ENCODE measurements at places on chromosomes 2 and 18. TPM values are rescaled to one million over a fixed set of nuclear protein-coding genes. Genes with fewer than 3 reads are reported as not detected.

ALLC gene
- total RNA-seq: not detected

DNA sequence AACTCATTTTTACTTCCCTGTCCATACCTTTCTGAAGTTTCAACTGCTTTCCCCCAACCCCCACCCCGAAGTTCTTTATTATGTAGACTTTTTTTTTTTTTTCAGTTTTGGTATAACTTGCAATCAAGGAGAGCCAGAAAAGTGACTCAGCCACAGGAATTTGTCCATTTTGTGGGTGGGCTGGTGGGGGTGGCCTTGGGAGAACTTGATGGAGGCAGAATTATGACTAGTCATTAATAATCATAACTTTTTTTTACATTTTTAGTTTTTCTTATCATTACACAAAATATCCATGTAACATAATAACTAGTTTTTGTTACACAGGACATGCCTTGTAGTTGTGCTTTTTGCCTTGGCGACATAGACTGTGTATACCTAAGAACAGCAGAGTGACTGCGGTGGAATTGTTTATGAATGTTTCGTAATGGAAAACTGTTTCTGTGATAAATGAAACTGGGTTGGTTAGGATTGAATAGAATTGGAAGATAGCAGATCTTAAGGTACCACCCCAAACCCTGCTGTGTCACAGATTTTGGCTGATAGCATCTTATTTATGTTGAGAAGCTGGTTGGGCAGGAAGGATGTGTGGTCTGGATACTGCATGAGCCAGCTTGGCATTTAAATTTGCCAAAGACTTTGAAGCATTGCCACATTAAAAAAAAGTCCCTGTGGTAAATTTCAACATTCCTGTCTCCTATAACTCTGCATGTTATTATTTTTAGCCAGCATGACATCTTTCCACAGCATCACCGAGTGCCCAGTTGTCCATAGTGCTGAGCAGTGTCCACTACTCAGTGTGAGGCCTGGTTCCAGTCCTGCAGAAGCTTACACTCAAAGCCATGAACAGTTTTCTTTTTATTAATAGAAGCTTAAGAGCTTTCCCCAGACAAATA, 30.7 kb downstream of the LYPD6B start:
- no peak for DNase-seq

DNA sequence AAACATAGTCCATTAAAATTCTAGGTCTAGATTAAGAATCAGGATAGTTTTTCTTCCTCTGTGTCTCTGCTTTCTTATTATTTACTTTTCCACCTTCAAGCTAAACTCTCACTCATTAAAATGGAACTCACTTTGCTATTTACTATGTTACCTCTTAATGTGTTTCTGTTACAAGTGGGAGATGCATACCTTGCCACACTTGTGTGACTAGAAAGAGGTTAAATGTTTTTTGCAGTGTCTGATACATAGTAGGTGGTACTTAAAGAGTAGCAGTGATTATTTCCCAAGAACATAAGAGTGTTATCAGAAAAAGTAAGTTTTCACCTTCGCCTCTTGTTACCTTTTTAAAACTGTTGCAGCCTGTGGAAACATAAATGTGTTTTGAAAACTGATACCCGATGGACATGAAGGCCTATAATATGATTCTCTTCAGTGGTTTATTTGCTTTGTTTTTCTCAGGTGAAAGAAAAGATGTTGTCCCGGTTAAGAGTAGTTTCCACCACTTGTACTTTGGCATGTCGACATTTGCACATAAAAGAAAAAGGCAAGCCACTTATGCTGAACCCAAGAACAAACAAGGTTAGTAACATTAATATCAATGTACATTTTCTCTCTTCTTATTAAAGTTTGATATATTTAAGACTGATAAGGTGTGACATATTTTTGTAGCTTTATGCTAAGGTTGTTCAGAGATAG, 16.6 kb downstream of the ME2 start:
- no peak for DNase-seq

DNA sequence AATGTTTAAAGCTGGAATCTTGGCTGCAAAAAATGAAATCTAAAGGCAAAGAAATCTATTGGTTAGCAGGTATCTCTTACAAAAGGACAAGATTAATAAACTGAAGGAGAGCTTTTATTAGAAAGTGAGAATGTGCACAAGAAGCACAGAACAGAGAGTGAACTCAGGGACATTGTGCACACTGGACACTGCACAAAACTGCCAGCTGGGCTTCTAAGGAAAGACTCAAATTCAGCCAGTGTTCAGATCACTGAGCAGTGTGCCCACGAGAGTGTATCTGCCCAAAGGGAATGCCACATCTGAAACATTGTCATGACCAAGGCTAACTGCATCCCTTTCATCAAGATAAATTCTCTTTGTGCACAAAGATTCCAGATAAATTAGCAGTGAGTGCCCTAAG, 129.7 kb upstream of the KCNH7 start:
- DNase-seq: no peak

GRCh38 chr2:74659462-74659861, 5.4 kb downstream of the SEMA4F start:
- no peak for DNase-seq

- peak; percentile 80 for DNase-seq
Observed at GRCh38 chr2:204795156-204795555, 249.9 kb downstream of the PARD3B start.

DNA sequence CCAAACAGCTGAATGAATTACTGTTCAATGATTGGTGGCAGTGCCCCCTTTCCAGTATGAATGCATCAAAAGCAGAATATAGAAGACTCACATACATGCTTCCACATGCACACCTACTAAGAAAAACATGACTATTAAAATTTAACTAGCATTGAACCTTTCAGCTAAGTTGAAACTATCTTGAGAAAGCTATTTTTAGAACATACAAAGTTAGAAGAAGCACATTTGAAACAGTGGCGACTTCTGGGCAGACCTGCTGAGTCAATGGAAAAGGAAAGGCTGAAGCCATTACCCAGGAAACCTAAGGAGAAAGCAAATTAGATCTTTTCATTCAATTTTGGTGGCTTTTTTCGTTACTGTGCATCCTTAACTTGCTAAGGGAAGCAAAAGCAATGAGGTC, 55.9 kb downstream of the PLA2R1 start:
- DNase-seq: no peak

GRCh38 chr2:9032121-9032520, 28.6 kb upstream of the MBOAT2 start:
- DNase-seq: no peak

GRCh38 chr18:3205239-3205638, 14.5 kb downstream of the MYOM1 start:
- DNase-seq: no peak

All from dermis microvascular lymphatic vessel endothelial cell (primary cell).